ENCODE measurements at places on chromosomes 4 and X.

GRCh38 chr4:133390198-133390855, 241.2 kb downstream of the PCDH10 start:
- DNase-seq: no peak

DNA sequence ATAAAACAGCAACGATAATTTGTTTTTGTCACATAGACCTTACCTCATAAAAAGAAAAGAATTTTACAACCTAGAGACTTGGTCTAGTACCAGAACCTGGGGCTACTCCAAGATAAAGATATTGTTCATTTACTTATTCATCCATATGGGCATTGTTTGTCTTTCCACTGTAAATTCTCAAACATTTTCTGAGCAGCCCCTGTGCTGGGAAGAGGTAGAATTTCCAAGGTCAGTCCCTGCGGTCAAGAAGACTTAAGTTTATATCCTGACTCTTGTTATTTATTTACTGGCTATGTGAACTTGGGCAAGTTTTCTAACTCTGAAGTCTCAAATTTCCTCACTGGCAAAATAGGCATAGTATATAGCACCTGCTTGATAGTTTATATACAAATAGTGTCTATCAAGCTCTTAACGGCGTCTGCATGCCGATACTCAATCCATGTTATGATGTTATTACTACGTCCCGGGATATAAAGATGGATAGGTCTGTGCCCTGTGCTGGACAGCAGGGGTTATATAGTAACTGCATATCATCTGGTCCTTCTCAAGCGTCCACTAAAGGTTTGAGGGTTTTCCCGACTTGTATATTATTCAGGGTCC, 222.1 kb upstream of the TAPT1 start:
- DNase-seq: no peak

GRCh38 chr4:101941816-101942358, 151.4 kb downstream of the BANK1 start:
- DNase-seq: no peak

DNA sequence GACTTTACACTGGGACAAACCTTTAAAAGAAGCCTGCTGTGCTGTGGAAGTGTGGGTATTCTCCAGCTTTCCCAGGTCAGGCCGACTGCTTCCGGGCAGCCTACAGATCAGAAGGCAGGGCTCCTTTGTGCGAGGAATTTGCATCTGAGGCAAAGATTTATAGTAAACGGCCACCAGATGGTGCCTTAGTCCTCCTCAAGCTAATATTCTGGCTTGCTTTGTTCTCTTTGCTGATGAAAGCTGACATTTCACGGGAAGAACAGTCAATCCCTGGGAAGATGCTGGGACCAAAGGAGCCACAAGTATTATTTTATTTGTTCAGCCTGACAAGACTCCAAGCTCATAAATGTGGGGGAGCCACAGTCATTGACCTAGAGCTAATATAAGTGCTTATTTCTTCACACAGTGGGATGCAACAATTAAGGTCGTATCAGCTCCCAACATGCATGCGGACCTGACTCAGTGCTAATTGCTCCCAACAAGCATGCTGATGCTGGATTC, 120.7 kb upstream of the TRIM2 start:
- DNase-seq: peak; percentile 41

DNA sequence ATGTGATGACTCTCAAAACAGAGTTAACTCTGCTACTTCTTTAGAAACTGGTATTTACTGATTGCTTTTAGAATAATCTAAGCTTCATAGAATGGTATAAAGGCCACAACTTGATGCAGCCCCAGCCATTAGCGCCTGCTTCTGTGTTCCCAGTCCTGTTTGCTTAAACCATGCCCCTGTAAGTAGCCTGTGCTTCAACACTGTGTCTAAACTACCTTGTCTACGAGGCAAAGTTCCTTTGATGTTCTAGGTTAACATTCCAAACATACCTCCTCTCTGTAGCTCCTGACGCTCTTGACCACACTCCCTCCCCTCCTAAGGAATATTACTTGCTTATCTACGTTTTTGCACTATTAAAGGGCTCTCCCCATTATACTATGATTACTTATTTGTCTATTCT, 352.5 kb upstream of the ADGRL3 start:
- DNase-seq: no peak

DNA sequence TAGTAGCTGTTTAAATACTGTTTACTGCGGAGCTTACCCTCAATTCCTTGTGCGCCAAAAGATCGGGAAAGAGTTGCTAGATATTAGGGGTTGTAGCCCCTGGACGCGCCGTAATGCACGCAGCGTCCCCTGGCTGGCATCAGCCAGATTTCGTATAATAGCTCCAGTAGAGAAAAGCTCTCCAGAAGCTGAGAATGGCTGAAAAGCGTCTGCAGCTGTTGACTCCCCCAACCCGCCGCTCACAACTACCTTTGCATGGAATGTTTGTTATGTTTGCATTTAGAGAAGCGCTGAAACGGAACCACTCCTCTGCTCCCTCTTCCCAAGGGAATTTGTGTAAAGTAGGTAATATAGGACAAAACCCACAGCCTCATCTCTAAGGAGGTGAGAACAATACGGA, 3.7 kb downstream of the DOCK11 start:
- no peak for DNase-seq

DNA sequence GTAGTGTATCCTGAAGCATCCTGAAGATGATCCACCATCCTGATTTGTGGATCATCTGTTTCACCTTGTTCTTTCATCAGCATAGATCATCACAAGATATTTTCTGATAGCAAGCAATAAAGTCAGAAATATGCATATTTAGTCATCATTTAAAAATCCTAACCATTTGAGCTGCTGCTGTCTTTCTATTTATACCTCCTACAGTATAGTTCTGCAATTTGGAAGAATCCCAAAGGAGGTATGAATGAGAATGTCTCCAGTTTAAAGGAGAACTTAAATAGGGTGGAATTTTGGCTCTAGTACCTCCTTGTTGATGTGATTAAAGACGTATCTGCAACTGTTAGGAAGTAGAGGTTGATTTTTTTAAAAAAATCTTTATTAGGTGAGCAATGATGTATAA, 7.6 kb downstream of the SLC25A14 start:
- no peak for DNase-seq

- no peak for DNase-seq
These were observed 43.6 kb upstream of the UCP1 start for GRCh38 chr4:140612357-140612756.

- DNase-seq: no peak
These were observed 132.9 kb downstream of the MSL3 start for GRCh38 chrX:11890836-11891514.

DNA sequence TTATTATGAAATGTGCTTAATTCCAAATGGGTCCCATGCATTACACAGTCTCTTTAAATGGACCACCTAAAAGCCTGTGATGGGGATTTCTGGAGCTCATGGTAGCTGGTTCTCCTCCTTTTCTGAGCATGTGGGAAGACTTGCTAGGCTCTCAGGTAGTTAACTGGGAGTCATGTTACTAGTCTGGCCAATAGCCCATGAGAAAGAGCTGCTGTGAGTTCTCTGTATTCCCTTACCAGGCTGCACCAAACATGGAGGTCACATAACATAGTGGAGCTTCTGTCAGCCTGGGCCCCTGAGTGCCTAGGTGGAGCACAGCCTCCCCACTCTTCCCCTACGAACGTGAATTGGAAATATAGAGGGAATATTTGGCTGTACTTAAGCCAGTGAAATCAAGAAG, 198.4 kb downstream of the MAML3 start:
- no peak for DNase-seq

- no peak for DNase-seq
These were observed 148.9 kb upstream of the JADE1 start for GRCh38 chr4:128660361-128661215.
